Hepatic stellate cell (primary cell): ENCODE measurements at places on chromosomes 2 and 18.
A peak's percentile ranks its signal among the peaks of the same experiment; 100 is the strongest.

DNA sequence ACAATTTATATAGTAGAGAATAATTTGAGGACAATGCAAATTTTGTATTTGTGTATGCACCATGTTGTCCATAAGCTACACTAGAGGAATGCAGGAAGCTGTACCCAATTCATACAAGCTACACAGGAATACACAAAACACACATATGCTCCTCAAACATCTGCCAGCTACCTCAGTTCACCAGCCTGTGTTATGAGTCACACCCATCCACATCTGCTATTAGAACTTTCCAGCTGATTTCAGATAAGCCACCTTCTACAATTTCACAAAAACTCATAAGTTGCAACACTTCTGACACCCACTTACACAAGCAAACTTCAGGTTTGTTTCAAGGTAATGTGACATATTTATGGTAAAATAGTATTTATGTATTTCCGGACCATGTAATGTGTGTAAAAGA lies 438.9 kb downstream of the SATB2 start:
- no peak for DNase-seq

- DNase-seq, result peak; percentile 14
Measured at GRCh38 chr18:34322365-34323289, 97.9 kb upstream of the NOL4 start.

DNA sequence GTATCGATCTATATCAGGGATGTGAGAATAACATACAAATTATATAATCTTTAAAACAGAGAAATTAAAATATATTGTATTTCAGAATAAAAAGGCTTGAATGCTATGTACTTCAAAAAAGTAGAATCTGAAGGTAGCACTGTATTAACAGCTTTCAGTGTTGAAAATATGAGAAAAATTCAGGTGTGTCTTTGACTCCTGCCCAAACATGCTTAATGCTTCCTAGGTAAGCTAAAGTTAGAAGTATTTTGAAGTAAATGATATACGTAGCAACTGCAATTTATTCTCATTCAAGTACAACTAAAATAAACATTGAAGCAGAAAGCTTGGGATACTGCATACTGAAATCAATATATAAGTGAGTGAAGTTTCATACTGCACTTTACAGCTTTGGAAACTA lies 1082.0 kb upstream of the ACVR2A start:
- DNase-seq, result no peak

GRCh38 chr2:192448881-192449280 lies 254.1 kb upstream of the TMEFF2 start:
- DNase-seq, result no peak

DNA sequence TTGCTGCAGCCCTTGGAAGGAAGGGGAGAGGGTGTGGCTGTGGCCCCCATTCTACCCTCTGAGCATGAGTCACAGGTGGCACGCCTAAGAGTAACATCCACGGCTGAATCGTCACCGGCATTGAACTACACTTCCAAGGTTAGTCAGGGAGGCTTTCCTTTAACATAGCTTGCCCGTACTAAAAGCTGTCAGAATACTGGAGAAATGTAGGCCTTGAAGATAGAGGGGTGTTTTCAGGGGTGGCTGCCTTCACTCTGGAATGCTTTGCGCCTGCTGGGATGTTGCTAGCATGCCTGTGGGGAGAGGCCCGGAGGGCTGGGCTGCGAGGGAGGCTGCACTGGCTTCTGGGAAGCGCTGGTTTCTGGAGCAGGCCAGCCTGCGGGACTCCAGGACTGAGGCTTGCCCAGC lies 333.7 kb downstream of the AGAP1 start:
- no peak for DNase-seq

GRCh38 chr2:122034344-122034743 lies 278.9 kb downstream of the TSN start:
- no peak for DNase-seq
